CD4-positive, alpha-beta T cell treated with Interleukin-2 at 100 ng/mL for 4 hours (primary cell): ENCODE measurements at places on chromosomes 7 and 10.

- peak; percentile 68 for DNase-seq
Observed at GRCh38 chr10:6151087-6151977, 51.4 kb upstream of the PFKFB3 start.

- no peak for DNase-seq
Observed at GRCh38 chr10:79982362-79982800, 33.5 kb upstream of the SFTPD start.

- DNase-seq = no peak
Observed at GRCh38 chr10:129465796-129466702, 992 bp upstream of the MGMT start.

DNA sequence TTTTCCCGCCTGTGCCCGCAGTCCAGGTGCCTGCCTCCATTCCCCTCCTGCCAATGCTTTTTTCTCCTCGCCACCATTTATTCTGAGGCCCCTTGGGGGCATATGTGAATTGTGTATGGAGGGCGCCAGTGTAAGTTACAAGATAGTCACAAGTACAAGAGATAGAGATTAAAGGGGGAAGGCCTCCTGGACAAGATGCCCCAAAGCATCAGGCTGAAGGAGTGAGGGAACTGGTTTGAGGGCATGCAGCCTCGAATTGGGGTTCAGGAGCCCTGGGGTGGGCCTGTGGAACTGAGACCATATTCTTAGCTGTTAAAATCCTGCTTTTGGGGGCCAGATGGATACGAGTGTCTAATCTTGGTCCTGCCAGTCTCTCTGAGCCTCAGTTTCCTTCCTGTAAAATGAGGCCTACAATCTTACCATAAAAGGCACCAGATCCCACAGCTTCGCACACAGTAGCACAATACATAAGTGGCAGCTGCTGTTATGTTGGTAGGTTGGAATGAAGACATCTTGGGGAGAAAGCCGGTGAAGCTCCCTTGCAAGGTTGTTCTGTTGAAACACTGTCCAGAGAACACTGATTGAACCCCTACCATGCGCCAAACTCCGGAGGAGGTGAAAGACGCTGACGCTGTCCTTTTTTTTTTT, 545 bp upstream of the COMTD1 start:
- DNase-seq = no peak

GRCh38 chr10:132360766-132361447, 28.9 kb downstream of the LRRC27 start:
- peak; percentile 25 for DNase-seq

DNA sequence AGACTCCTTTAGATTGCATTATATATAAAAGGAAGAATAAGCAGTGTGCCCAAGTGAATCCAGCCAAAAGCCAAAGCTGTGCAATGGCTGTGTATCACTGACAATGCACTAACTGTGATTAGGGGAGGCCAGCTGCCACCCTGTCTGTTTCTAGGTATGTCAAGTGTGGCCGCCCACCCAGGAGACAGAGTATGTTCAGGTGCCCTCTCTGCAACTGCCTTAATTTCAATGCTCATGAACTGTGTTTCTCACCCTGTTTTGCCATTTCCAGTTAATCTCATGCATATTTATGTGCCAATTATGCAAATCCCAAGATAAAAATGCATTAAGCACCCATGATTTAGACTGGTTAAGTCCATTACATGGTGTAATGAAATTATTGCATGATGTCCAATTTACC, 159.4 kb downstream of the FRMD4A start:
- DNase-seq = no peak

DNA sequence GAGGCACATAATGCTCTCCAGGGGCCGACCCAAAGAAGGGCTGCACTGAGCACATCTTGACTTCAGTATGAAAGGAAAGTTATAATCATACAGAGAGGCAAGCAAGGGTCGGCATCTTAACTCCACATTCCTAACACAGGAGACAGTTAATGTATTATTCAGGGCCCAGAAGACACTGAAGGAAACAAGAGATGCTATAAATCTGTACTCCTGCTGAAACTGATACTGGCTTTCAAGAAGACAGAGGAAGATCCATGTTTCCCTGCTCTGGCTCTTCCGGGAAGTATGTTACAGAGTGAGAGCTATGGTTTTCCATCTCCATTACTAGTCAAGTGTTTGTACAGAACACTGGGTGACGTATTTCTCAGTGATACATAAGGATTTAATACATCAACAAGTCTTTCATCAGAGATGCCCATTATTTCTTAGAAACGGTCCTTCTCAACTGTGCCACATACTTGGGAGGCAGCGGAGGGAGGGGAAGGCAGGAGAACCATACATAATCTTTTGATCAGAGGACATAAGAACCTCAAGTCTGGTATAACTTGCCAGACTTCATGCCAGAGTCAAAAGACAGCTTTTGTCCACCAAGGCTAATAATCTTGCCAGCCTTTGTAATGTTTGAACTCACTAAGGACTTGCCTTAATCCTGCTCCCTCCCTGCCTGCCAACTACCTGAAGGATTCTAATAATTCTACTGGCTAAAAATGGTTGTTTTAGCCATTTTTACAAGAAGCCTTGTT, 58.1 kb downstream of the ENO4 start:
- DNase-seq = no peak

DNA sequence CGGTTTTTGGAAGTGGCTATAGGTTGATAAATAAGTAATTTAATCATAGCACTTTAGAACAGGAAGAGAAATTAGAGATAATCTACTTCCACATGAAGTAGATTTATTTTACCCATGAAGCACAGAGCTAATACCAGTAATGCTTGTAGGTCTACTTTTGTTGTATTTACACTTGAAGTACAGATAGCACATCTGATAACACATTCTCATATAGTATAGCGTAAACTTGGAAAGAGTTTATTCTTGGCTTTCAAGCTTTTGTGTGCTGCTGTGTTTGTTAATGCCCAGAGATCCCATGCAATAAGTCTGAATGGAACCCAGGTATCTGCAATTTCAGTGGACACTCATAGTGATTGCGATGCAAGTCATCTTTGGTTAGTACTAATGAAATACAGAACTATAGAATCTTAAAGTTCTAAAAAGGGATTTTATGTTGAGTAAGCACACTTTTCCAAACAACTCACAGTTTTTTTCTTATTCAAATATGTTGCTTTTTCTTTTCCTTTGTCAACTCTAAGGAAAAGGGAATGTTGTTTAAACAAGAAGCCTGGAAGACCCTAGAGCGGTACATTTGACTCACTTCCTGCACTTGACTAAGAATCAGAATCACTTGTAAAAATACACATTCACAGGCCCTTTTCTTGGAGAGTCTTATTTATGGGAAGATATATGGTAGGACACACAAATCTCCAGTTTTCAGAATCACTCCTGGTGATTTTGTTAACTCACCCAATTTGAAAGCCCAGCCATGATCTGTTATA, 105.8 kb downstream of the GNAI1 start:
- DNase-seq = no peak

GRCh38 chr10:3622845-3623621, 162.0 kb downstream of the KLF6 start:
- DNase-seq = peak; percentile 8

- DNase-seq = no peak
Observed at GRCh38 chr10:109665321-109665720, 258.0 kb downstream of the XPNPEP1 start.

DNA sequence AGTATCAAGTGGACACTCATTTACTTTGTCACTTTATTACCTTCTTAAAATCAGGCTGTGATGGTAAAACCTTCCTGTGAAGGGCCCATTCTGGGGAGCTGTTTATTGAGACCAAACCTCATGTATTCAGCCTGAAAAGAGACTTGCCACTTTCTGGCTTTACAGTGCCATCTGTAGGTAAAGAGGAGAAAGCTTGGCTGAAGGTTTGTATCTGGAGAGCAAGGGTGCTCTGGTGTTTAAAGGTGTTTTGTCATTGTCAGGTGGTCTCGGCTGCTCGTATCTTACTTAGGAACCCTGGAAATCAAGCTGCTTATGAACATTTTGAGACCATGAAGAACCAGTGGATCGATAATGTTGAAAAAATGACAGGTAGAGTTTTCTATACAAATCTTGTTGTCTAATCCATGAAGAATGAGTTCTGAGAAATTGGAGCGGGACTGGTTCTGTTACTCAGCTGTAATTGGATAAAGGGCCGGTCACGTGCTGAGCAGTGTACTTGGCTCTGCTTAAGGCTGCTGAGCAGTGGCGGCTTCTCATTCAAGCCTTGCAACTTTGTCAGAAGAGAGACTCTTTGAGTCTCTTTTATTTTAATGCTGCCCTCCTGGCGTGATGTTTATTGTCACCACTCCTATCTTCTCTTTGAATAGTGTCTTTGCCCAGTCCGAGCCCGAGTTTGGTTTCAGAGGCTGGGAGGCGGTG, 46.9 kb downstream of the AP3M1 start:
- no peak for DNase-seq

DNA sequence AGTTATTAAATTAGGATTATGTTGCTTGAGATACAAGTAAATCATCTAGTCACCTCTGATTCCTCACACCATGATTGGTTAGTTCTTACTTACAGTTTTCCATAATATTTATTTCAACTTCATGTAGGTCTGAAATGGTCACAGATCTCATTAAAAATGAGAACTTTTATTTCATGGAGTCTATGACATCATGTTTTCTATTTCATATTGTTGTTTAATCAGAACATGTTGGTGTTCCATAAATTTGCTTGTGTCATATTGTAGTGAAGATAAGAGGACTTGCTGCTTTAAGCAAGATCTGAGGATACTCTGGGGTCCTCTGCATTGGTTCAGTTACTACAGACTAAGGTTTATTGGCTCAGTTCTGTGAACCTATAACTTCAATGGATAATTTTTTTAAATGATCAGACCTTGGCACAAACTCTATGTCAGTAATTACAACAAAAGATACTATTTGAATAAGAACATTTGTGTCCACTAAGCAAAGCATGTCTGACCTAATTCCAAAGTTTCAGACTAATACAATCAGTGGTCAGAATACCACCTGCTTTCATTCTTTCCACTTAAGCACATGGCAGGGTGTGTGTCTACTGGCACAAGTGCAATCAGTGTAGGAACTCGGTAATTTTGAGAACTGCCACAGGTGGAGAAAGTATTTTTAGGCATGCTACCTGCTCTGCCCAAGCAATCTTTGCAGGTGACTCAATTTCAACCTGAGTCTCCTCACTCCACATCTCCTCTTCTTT, 68.5 kb downstream of the CCDC71L start:
- no peak for DNase-seq

DNA sequence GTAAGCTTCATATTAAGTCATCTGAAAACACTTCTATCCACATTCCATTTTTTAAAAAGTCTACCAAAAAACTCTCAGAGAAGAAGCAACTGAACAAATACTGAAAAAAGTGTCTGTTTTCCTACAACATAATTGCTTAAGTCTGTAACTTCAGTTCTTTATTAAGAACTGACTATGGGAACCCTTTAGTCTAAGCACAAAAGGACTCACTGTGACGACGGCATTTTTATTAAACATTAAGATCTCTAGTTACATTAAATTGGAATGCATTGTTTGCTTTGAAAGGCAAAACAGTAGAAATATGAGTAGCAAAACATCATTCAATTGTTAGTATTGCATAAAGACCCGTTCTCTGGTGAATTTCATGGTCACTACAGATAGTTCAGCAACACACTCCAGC, 5.8 kb upstream of the FAM3C start:
- DNase-seq = no peak

- DNase-seq = no peak
Observed at GRCh38 chr10:20858292-20859124, 38.6 kb downstream of the NEBL start.

- DNase-seq = no peak
Observed at GRCh38 chr7:84251277-84251781, 56.7 kb upstream of the SEMA3A start.

DNA sequence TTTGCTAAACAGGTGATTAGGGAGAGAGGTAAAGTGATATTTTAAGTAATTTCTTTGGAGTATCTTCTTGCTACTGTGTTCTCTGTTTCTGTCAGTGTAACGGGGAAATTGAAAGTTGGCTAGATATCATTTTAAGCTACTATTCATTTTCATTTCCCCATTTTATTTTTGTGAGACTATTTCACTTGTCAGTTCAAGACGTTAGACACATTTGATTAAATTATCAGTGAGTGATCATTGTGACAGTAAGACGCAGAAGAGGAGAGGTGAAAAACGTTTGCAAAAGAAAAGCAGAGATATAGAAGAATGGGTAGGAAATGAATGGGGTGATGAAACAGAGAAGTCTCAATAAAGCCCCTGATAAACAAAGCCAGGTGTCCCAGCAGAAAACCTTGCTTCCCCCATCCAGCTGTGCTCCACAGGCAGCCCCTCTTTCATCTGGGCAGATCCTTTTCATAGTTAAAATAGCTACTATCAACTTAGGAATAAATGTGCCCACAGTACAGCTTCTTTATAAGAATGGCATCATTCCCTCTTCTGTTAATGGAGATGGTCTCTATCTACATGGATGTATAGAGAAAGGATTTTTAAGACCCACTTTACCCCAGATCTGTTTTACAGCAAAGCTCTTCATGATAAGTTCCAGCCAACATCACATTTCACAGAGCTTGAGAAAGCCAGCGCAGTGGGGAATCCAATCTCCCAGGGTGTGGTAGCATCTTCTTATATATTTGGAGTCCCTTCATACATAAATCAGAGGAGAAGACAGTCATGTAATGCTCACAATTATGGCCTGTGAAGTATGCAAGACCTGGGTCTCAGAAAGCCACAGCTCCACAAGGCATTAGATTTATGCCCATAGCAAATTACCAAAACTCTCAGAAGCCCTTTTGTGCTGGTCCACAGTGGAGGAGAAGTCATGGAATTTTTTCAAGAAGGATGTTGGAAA, 138.1 kb upstream of the ITGB1 start:
- no peak for DNase-seq

DNA sequence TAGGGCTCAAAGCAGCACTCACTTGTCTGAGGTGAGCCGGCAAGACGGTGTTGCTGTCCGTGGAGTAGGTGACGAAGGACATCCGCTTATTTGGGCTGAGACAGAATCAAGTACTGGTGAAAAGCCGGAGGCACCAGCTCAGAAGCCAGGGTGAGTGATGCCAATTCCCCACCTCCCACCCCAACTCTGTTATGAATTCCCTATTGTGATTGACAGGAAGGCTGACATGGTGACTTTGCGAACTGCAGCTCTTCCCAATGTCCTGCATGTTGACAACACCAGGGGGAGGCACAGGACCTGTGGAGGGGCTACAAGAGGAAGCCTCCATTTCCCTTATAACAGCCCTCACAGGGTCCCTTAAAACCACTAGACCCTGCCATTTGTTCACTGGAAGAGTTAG, 52.3 kb upstream of the MSMB start:
- DNase-seq = no peak

- no peak for DNase-seq
Observed at GRCh38 chr7:155355745-155356144, 58.1 kb downstream of the INSIG1 start.

- DNase-seq = no peak
Observed at GRCh38 chr7:2110610-2111396, 121.9 kb downstream of the MAD1L1 start.

GRCh38 chr10:23280419-23281043, 64.1 kb downstream of the C10orf67 start:
- no peak for DNase-seq

DNA sequence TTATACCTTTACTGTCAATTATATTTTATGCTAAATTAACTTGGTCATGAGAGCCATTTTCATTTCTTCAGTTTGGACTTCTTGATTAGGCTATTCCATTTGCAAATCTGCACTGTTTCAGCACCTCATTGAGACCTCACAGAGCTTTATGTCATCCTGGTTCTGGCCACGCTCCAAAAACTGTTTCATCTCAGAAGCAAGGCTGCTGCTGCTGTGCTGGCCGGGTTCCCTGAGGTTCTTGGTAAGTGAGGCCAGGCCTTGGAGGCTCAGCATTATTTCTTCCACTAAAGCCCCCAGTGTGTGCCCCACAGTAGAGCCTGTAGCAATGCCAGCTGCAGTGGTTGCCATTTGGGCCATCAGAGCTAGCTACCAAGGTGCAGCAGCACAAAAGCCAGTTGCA, 7.8 kb upstream of the ZNF485 start:
- no peak for DNase-seq
